GM12865 (cell line): ENCODE measurements at places on chromosomes 1 and 21.
A peak's percentile ranks its signal among the peaks of the same experiment; 100 is the strongest.

DNA sequence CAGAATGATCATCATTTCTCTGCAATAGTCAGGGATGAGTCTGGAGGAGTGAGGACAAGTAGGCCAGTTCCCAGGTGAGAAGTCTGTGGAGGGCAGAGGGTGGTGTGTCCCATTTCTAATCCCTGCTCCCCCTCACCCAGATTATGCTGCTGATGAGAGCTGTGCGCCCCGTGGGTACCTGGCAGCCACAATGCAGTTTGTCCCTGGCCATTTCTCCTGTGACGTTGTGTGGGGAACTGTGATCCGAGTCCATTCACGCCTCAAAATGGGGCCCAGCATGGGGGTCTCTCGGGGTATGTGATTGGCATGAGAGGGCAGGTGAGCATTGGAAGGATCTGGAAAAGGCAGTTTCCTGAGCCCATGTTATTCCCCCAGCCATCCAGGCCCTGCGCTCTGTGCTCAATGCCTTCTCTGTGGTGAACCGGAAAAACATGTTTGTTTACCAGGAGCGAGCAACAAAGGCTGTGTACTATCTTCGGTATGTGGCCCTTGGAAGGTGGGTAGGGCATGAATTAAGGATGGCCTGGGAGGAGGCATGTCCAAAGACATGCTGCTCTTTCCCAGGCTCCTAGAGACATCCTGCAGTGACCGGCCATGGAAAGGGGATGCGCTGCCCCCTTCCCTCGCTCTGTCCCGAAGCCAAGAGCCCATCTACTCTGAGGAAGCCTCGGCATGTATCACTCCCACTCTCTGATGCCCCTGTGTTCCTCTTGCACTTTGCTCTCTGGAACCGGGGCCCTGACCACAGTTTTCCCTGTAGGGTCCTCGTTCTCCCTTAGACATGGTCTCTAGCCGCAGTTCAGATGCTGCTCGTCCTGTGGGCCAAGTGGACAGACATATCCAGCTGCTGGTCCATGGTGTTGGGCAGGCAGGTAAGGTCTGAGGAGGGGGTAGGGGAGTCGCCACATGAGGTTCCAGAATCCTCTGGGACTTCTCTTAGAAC is 16.4 kb downstream of the HYI start:
- DNase-seq, result no peak

GRCh38 chr1:248158758-248159157 is 13.8 kb downstream of the OR2M5 start:
- DNase-seq, result no peak

DNA sequence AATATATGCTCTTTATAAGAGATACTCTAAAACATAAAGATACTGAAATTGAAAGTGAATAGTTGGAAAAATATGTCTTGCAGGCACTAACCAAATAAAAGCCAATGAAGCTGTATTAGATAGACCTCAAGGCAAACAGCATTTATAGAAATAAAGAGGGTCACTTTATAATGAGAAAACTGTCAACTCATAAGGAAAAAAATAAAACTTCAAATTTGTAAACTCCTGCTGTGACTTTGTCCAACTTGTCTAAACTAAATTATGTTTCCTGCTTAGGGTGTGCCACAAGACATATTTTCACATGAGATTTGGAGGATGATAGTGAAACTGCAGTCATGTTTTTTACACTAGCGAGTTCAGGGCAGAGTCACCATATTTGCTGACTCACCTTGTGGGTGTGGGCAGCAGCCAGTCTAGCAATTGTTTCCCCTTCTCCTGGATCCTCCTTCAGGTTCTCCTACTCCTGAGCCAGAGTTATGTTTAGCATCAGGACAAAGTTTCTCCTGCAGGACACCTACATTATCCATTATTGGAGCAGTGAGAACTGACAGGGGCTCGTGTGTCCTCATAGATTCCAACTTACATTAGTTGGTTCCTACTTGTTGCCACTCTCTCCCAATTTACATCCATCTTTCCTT is 43.8 kb downstream of the CD53 start:
- peak; percentile 68 for DNase-seq

DNA sequence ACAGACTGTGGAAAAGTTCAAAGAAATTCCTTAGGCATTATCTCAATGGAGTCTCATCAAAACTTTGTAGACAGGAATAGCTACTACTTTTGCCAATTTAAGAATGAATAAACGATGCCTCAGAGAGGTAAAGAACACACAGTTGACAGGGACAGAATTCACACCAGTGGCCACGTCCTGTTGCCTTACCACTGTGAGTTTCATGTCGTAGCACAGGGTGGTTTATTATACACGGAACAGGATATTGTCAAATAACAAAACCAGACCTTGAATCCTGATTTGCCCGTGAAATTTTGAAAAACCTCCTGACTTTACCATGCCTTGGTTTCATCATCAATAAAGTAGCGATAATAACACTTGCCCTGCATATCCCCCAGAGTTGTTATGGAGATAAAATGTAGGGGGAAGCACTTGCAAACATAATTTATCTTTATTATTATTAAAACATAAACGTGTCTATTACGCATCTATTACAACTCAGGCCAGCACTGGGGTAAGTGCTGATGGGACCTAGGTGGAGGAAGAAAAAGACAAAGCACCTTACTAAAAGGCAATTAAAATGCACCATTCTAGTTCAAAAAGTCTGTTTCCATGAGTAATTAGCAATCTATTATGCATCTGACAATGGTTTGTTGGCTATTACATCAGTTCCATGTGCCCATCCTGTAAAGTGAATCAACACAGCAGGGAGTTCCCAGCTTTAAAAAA is 408.1 kb upstream of the RUNX1 start:
- no peak for DNase-seq

GRCh38 chr1:87154384-87154783 is 174.3 kb upstream of the LMO4 start:
- DNase-seq, result no peak

GRCh38 chr1:109239409-109240068 is 9.8 kb upstream of the CELSR2 start:
- DNase-seq, result peak; percentile 51

- DNase-seq, result no peak
Observed at GRCh38 chr1:80365359-80366021, 1359.0 kb upstream of the ADGRL4 start.

- no peak for DNase-seq
Observed at GRCh38 chr1:229950020-229950419, 117.0 kb upstream of the GALNT2 start.

GRCh38 chr21:27244776-27245175 is 277.9 kb upstream of the ADAMTS5 start:
- no peak for DNase-seq

GRCh38 chr1:6028042-6028850 is 17.4 kb upstream of the KCNAB2 start:
- DNase-seq, result peak; percentile 75

- no peak for DNase-seq
Observed at GRCh38 chr1:153768316-153769181, 6.7 kb upstream of the SLC27A3 start.

GRCh38 chr1:51048021-51048420 is 54.0 kb upstream of the C1orf185 start:
- DNase-seq, result no peak

DNA sequence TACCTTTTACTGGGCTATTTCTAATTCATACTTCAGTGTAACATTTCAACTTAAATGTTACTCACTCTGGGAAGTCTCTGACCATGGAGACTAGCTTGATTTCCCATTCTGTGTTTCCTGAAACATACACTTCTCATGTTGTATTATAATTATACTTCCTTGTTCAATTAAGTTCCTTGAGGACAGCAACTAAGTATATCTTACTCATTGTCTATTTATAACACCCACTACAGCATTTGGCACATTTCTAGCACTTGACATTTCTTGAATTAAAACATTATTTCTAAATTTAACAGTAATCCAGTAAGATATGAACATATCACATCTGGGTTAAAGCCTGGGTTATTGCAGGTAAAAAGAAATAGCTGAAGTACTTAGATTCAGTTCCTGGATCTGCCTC is 32.4 kb upstream of the F13B start:
- no peak for DNase-seq

DNA sequence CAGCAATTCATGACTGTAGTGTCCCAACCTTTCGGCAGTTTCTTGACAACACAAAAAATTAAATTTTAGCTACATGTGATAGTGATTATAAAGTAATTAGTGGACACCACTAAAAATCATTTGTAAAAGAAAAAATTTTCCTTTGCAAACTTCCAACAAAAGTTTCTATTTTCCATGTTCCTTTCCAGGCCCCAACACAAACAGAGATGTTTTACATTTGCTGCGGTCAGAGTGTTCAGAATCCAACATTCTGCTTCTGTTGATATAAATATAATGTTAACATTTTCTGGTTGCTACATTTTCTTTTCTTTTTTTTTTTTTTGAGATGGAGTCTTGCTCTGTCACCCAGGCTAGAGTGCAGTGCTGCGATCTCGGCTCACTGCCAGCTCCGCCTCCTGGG is 54.9 kb upstream of the WLS start:
- no peak for DNase-seq

DNA sequence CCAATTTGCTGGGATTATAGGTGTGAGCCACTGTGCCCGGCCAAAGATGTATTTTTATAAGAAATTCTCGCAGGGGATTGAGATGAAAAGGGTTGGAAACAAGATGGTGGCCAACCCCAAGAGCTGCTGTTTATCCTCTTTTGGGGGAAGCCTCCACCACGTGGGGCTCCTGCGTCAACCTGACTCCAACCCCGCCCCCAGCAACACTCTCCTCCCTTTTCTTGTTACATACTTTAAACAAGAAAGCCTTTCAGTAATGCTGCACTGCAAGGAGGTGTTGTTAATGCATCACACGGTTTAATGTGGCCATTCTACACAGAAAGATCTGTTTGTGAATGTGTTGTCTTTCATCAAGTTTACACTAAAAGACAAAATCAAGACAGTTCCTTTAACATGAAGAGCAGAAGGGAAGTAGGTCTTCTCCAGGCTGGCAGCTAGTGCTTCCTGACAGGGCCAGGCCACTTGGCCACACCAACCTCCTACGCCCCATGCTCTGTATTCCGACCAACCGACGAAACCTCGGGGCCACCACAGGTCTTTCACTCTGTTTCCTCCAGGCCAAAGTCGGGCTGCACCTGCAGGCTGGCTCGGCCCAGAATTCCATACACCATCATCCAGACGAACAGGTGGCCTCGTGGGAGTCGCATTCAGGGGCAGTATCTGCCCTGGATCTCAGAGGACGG is 25.9 kb downstream of the C2CD2 start:
- DNase-seq, result peak; percentile 83

DNA sequence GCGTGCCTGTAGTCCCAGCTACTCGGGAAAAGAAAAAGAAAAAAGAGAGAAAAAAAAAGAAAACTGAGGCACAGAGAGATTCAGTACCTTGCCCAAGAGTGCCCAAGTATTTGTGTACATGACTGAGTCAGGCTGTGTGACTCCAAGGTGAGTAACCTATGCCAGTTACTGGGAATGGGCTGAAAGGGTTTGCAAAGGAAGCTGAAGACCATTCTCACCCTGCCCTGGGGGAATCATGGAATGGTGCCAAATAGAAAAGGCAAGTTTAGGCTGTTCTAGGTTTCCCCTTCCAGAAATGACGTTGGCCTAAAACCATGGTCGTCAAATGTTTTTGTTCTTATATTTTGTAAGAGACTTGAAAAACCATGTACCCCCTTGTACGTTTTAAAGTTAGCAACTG is 37.9 kb upstream of the LRIG2 start:
- no peak for DNase-seq

- DNase-seq, result no peak
Observed at GRCh38 chr1:156931211-156931952, 10.9 kb downstream of the LRRC71 start.

DNA sequence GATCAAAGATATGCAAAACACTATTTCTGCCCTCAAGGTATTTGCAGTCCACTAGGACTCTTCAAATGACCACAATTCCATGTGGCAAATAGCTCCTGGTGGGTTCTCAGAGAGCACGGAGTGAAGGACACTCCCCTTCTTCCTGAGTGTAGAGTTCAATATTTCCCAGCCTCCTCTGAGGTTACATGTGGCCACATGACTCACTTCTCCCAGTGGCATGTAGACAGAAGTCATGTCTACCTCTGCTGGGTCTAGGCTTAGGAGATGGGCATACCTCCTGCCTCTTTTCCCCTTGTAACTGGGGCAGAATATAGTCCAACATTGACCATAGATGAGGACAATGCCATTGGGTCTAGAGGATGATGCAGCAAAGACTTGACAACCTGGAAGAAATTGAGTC is 191.4 kb downstream of the MIS18A start:
- no peak for DNase-seq

- peak; percentile 38 for DNase-seq
Observed at GRCh38 chr1:28516518-28516956, 10.7 kb downstream of the RCC1 start.
